NCI-H1436 treated with DMSO at 0.1 percent for 48 hours (cell line): ENCODE measurements at places on chromosomes 3 and 15.

GRCh38 chr3:182690172-182690571 lies 103.1 kb upstream of the ATP11B start:
- no peak for DNase-seq

GRCh38 chr3:111595232-111595631 lies at the start of gene ZBED2:
ZBED2 (minus strand) TSS chr3:111595346; CDS start chr3:111594201, 1,145 bp downstream.
- DNase-seq: no peak

DNA sequence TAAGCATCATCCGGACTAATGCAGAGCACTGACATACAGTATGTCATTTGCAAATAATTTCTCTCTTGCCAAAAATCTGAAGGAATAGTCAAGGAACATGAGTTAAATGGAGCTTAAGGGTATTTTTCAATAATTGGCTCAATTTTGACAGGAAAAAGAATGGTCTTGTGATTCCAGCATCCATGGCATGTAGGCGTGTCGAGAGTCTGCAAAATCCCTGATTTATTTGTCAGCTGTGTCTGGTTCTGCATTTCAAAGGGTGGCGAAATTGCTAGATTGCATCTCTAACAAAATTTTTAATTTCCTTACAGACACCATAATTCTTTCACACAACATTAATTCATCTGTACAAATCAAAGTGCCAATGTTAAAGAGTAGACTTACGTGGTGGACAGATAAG lies 65.4 kb upstream of the TBC1D23 start:
- DNase-seq: no peak

- no peak for DNase-seq
Observed at GRCh38 chr3:177488740-177489139, 291.5 kb upstream of the TBL1XR1 start.

DNA sequence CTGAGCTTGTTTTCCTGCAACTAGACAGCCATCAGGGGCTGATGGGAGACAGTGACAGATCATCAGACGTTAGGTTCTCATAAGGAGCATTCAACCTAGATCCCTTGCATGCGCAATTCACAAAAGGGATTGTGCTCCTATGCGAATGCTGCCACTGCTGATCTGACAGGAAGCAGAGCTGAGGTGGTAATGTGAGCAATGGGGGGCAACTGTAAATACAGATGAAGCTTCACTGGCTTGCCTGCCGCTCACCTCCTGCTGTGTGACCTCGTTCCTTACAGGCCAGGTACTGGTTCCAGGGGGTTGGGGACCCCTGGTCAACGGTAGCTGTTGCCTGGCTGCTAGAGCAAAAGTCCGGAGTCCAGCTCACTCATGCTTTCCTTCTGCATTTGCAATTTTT lies 26.4 kb upstream of the KCNAB1 start:
- no peak for DNase-seq

GRCh38 chr15:41820791-41821423 lies 7.0 kb upstream of the JMJD7 start:
- DNase-seq: no peak

DNA sequence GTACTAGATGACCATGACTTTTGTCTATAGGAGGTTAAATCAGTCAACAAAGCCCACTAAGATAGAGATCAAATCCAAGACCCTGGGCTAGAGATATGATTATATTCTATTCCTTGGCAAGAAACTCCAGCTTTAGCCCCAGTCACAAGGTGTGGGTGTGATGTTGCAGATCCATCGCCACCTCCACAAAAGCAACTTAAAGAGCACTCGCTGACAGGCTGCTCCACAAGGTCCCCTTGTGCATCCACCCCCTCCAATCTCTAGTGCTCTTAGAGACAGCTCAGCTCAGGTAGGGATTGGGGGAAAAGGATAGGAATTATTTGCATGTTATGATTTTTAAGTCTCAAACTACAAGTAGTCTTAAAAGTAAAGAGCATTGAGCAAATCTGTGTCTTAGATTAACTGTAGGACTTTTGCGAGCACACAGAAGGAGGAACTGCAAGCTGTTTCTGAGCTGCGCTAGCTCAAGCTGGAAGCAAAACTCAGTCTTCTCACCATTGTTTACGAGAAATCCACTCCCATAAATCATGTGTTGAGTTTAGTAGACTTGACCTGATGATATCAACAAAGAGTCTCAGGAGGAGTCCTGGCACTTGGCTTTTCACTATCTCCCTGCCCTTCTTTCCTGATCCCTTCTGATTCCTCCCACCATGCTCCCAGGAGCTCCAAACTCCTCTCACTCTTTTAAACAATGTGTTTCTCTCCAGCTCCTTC lies 177.6 kb downstream of the STAC start:
- no peak for DNase-seq

DNA sequence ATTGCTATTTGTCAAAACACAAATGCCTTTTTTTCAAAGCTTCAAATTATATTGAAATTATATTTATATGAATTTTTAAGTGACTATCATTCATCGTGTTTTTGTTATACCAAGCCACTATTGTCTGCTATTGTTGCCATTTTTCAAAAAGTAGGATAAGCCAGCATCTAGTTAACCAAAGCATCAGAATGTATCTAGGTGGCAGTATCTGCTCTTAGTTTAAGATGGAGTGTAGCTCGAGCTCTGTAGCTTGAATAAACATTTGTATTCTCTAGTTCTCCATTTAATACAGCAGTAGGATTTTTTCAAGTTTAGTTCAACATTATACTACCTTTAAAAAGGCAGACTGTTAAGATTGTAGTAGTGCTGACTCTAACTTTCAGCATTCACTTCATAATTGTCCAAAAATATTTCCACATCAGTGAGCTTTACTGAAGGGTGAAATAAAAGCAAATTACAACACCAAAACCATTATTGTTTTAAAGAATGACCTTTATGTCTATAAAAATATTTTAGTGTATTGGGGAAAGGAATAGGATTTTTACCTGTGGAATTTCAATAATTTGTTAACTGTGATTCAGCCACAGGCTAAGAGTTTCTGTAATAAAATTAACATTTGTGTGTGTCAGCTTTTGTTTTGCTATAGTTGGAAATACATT lies 19.6 kb upstream of the C15orf61 start:
- no peak for DNase-seq

GRCh38 chr3:169147238-169148008 lies 516.1 kb downstream of the MECOM start:
- no peak for DNase-seq

GRCh38 chr3:157912514-157913451 lies 193.4 kb downstream of the SHOX2 start:
- DNase-seq: no peak

- peak; percentile 76 for DNase-seq
Observed at GRCh38 chr3:177431525-177432176, 234.4 kb upstream of the TBL1XR1 start.

GRCh38 chr3:86837871-86838270 lies 153.1 kb downstream of the VGLL3 start:
- DNase-seq: no peak

DNA sequence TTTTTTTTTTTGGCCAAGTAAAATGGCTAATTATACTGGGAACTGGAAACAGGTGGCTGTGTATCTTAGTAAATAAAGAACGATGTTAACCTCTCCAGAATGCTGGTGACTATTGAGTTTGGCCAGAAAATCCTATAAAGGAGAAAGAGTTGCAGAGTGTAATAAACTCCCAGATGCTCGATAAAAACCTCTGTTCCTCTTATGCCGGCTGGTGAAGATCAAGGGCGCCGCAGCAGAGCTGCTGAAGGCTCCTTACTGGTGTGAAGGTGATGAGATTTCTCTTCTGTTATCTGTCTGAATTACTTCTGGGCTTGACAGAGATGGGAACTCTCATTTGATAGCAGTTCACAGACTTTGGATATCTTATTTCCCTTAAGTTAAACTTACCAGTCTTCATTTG lies 104.6 kb downstream of the PTPRG start:
- DNase-seq: no peak

- DNase-seq: no peak
Observed at GRCh38 chr3:180408654-180409053, 193.3 kb upstream of the TTC14 start.

DNA sequence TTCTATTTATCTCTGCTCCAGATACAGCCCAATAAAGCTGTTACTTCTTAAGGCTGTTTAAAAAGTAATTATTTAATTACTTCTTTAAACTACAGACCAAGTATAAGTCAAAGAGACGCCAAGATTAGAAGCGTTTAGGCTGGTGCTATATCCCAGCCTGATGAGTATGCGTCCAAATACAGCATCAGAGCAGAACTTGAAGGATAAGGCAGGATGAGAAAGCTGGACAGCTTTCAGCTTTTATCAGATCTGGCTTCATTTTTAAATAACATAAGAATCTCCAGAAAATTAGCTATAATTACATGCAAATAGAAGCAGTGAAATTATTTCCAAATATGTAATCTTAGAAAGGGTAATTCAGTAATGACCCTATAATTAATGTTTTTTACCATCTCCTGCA lies 110.3 kb upstream of the MYO5C start:
- no peak for DNase-seq

- DNase-seq: no peak
Observed at GRCh38 chr3:22685597-22685996, 517.5 kb upstream of the UBE2E2 start.
